ENCODE measurements at places on chromosomes 5 and 9.

DNA sequence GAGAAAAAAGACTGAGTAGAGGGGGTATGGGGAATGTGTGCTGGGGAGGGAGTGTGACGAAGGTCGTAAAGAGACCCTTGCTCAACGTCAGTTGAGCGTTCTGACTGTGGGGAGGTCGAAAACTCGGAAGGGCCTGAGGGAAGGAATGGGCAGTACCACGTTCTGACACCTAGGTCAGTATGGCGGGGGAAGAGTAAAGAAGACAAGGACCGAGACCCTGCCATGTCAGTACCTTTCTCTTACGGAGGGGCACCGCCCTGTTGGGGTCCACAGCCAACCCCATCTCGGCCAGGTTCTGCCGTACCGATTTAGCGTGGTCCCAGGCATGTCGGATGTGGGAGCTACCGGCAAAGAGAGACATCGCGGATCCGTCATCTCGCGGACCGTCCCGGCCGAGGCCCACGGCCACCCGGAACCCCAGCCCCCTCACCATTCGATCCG, 375 bp downstream of the NOP16 start:
- peak; percentile 48 for DNase-seq

- DNase-seq, result no peak
These were observed 44.0 kb downstream of the ROR2 start for GRCh38 chr9:91905991-91906469.

DNA sequence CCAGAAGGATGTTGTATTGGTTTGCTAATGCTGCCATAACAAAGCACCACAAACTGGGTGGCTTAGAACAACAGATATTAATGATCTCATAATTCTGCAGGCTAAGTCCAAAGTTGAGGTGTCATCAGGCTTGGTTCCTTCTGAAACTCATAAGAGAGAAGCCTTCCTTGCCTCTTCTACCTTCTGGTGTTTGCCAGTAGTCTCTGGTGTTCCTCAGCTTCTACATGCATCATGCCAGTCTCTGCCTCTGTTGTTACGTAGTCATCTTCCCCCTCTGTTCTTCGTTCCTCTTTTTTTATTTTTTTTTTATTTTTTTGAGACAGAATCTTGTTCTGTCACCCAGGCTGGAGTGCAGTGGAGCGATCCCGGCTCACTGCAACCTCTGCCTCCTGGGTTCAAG, 61.8 kb downstream of the LRRC70 start:
- DNase-seq, result no peak

GRCh38 chr9:71692337-71692736, 76.0 kb downstream of the CEMIP2 start:
- DNase-seq, result no peak

- DNase-seq, result no peak
These were observed 293.1 kb downstream of the ZSWIM6 start for GRCh38 chr5:61625137-61625561.

GRCh38 chr9:34384368-34385165, 7.9 kb upstream of the MYORG start:
- DNase-seq, result no peak

GRCh38 chr9:126114409-126114760, 212.2 kb upstream of the MVB12B start:
- DNase-seq, result no peak

GRCh38 chr9:93582550-93582949, 6.2 kb downstream of the PHF2 start:
- DNase-seq, result no peak

DNA sequence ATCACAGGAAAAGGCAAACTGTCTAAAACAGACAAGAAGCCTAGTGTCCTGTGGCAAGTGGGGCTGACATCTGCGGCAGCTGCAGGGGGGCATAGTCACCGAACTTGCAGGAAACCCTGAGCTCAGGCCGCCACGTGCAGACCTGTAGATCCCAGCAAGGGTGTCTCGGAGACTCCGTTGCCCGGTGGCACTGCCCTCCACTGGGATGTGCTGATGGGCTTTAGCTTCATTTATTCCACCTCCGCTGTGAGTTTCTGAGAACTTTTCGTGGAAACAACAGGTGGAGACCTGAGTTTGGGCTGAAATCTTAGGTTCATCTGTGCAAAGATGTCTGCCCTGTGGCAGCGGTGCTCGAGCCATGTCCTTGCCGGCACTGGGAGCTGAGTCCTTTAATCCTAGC, 22.1 kb downstream of the CEP72 start:
- DNase-seq, result no peak

DNA sequence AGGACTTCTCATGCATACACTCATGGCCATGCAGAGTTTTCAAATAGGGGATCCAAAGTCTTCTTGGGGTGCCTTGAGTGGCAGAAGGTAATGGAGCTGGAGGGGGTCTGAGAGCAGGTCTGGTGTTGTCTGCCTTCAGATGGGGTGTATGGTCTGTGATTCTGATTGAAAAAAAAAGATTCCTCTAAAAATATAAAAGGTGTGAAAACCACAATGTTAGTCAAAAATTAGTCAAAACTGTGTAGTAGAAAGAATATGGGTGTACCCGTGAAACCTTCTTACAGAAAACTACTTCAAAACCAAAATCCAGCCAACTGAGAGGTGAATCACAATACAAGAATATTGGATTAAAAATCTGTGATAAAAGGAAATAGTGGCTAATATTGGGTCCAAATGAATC, 20.1 kb downstream of the DOCK2 start:
- no peak for DNase-seq

- DNase-seq, result peak; percentile 73
These were observed 29.6 kb upstream of the UBAC1 start for GRCh38 chr9:135990468-135991429.

DNA sequence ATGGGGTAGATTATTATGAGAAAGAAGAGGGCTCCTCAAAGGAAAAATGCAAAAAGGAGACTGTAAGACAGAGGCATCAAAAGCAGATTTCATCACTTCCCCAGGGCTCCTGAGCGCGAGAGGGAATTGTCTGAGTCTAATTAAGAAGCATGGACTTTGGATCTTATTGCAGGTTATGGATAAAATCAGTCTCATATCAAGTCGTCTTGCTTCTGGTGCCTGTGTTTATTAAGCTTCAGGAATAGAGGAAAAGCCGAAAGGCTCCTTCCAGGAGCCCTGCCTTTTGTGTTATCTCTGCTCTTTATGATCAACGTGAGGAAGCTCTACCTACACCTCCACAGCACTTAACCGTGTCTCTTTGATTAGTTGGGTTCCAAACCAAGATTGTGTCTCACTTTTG, 25.0 kb upstream of the SEMA5A start:
- no peak for DNase-seq

DNA sequence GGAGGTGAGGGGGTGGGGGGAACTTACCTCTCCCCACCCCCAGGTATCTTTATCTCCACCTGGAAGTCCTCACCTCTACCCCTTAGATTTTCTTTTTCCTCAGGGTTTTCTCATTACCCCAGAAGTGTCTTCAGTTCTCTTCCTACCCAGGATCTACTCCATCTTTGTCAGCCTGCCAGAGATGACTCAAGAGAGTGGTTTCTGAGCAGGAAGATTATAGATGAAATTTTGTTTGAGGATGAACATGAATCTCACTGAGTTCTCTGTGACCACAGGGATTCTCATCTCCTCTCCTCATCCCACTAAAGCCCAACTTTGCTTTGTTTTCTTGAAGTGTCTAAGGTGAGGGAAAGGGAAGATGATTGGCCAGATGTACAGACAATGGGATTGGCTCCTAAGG, 5.2 kb upstream of the HINT2 start:
- no peak for DNase-seq

DNA sequence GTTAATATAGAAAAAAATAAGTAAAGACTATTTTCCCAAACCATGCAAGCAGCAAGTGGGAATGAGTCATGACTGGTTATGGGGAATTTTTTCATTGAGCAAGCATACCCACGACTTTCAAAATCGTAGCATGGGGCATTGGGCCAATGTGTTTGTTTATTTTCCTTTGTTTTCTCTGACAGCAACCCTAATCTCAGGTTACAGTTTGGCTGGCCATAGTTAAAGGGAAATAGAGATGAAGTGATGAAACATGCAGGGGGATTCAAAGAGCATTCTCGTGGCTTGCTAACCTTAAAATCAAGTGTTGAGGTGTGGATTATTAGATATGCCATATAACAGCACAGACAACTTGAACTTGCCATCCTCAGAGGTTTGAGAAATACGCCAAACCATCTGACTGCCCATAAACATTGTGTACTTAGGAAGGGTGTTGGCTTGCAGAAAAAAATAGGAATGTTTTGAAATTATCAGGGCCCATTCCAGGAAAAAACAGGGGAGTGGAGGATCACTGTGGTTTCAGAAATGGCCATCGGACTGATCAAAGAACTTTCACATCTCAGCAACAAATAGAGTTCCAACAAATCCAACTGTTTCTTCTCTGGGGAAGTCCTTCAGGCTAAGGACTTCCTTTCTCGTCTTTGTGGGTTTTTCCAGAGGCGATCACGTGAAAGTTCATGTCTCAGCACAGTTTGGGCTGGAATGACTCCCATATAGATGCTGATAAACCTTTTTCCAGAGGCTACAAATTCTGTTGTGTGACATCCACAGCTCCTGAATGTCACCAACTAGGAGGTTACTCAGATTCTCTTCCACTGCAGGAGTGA, 259.1 kb downstream of the SYK start:
- DNase-seq, result no peak

GRCh38 chr5:2005101-2006041, 122.6 kb upstream of the IRX4 start:
- DNase-seq, result no peak

- peak; percentile 29 for DNase-seq
These were observed 6.3 kb downstream of the IGIP start for GRCh38 chr5:140131967-140132409.

- no peak for DNase-seq
These were observed 119.5 kb downstream of the YTHDC2 start for GRCh38 chr5:113632996-113633395.

DNA sequence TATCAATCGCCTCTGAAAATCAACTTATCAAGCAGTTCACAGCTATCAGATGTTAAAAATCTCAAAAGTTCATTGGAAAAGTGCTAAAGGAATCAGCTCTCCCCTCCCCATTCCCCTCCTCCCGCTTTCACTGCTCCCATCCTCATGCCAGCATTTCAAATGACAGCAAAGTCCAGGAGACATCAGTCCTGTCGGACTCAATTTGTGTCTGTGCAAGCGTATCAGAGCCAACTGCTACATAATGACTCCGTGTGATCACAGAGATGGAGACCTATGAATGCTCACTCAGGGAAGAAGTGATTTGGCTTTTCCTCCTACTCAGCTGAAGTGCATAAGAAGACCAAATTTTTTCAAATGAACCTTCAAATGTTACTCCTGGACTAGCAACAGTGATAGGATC, 937.2 kb upstream of the DMAC1 start:
- DNase-seq, result no peak

Data from NCI-H82 (cell line).